ENCODE measurements at places on chromosomes 13 and 19.
A peak's percentile ranks its signal among the peaks of the same experiment; 100 is the strongest.

DNA sequence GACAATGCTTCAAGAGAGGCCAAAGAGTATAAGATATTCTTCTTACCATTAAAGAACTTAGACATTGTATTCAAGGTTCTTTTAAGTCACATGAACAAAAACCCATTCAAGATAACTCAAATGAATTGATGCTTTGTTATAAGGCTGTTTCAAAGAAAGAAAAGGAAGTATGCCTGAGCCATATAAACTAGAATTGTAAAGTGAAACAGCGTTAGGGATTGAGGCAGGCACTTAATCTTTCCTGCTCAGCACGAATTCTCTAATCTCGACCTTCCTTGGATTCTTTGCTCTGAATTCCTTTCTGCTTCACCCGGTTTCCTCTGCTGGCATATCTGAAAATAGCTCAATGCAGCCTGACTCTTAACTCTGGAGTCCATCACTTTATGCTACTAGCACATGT is 595.4 kb downstream of the DIAPH3 start:
- no peak for DNase-seq

- DNase-seq = no peak
Observed at GRCh38 chr13:112828082-112828699, 138.4 kb downstream of the ATP11A start.

- no peak for DNase-seq
Observed at GRCh38 chr19:34184880-34185491, 12.7 kb downstream of the LSM14A start.

DNA sequence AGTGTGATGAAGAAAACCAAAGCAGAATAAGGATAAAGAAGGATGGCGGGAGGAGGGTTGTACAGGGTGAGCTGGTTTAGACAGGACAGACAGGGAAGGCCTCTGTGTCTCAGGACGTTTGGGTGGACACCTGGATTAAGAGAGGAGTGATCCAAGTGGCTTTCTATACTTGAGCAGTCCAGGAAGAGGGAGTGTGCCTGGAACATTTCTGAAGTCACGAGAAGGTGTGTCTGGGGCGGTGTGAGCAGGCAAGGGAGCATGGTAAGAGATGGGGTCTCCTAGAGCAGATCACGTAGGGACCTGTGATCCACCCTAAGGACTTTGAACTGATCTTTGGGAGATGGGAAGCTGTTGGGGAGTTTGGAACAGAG is 15.4 kb upstream of the STK24 start:
- no peak for DNase-seq

DNA sequence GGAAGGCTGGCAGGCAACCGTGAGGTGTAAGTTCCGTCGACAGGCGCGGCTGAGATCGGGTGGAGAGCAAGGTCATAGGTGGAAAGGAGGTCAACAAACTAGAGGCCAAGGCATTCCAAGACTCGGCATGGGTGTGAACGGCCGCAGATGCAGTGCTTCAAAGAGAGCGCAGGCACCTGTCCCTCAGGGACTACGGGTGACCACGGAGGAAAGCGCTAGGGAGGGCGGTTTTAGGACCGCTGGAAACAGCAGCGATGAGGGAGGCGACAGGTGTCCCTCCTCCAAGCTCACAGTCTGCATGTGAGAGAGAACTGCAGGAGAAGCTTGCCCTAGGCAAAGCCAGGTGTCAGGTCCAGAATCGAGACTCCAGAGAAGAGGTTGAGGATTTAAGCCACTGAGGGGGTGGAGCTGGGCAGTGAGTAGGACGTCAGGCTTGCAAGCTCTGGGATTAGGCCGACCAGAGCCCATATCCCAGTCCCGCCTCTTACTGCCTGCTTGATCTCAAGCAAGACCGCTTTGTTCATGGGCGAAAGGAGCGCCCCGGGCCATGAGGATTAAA is 1.6 kb upstream of the MLNR start:
- no peak for DNase-seq

DNA sequence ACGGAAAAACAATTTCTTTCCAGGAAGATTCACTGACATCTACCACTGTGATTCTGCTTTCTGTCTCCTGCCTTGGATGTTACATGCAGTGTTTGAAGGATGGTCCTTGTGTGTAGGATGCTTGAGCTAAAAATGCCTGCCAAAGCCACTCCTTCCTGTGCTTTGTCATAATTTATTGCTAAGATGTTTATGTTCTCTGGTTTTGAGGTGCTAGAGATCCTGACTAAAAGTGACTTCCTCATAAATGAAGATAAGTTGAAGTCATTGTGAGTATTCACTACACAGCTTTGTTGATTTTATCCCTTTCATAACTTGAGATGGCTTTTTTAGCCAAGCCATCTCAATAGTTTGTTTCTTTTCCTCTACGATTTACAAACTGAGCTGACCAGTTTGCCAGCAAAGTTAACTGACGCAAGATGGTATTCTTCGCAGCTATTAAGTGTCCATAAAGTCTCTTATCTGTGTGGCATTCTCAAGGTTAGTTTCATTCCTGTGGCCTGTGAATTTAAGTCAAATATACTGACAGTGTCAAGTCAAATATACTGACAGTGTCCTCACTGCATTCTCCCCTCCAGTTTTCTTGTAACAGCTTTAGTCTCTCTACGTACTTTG is 15.7 kb upstream of the FBXL3 start:
- DNase-seq = no peak

GRCh38 chr13:74696148-74696922 is 562.1 kb upstream of the KLF12 start:
- DNase-seq = no peak

DNA sequence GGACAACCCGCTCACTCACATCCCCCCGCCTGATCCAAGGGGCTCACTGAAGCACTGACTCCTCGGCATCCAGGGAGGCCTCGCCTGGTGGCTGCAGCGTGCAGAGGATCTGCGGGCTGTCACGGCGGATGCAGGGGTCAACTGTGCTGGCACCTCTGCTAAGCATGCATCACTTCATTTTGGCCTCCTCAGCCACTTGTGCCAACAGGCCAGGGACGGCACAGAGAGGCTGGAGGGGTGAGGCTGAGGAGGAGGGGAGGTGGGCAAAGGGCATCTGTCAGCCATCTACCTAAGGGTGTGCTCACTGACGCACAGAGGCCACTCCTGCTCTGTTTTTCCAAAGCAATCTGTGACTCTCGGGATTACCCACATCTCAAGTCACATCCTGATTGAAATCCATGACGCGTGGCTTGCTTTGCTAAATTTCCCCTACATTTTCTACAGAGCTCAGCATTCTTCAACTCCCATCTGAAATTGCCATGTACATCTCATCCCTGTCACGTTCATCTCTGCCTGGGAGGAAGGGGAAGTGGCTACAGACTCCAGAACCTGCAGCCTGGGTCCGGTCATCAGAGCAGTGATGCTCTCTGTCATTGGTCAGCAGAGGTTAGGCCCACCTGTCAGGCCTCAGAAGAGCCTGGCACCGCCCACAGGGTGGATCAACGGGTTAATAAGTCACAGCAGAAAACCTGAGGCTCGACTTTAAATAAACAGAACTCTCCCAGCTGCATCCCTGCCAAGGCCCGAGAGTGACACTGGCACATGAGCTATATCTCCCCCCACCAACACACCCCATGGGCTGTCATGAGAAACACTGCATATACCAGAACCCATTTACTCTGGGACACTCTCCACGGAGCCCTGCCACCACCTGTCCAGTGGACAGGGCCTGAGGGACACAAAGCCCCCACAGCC is 17.6 kb downstream of the ELL start:
- no peak for DNase-seq

DNA sequence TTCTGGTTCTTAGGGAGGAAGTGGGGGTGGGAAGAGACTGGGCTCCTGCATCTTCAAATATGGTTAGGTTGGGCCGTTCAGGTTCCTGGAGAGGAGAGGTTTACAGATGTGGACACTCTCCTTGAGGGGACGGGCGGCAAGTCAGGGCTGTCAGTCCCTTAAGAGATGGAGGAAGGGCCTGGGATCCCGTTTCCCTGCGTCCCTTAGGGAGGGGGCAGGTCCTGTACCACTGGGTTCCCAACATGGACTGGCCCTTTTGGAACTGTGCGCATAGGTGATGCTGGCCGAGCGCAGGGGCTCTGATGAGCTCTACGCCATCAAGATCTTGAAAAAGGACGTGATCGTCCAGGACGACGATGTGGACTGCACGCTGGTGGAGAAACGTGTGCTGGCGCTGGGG is 10.9 kb upstream of the CACNG7 start:
- no peak for DNase-seq

- DNase-seq = peak; percentile 60
Observed at GRCh38 chr19:18519962-18520847, 1.7 kb downstream of the ELL start.

DNA sequence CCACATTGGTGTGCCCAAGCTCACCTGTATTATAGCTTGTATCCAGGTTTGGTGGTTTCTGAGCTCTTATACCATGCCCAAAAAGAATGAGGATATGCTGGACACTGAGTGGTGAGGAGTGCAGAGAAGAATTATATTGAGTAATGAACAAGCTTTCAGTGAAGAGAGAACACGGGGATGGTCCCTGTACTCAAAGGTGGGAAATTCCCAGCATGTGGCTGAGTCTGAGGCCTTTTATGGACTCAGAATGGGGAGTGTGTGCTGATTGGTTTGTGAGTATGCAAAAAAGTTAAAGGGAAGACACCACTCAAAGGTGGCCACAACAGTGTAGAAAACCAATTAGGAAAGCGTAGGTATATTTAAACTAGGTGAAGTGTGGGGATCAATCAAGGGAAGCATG is 191.2 kb upstream of the SLITRK6 start:
- no peak for DNase-seq

DNA sequence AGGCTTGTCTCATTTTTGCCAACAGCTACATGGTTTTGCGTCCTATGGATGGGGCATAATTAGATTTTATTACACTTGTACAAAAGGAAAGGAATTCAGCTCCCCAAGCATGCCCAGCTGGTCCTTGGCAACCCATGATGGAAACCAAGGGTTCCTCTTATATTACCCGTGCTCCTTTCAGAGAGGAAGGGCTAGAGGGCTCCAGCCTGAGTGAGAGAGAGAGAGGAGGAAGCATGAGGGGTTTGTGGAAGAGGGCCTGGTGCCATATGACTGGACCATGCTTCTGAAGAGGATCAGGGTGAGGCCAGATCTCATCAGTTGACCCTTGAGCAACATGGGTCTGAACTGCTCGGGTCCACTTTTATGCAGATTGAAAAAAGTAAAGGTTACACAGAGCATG is 3.5 kb upstream of the RPS9 start:
- DNase-seq = no peak

DNA sequence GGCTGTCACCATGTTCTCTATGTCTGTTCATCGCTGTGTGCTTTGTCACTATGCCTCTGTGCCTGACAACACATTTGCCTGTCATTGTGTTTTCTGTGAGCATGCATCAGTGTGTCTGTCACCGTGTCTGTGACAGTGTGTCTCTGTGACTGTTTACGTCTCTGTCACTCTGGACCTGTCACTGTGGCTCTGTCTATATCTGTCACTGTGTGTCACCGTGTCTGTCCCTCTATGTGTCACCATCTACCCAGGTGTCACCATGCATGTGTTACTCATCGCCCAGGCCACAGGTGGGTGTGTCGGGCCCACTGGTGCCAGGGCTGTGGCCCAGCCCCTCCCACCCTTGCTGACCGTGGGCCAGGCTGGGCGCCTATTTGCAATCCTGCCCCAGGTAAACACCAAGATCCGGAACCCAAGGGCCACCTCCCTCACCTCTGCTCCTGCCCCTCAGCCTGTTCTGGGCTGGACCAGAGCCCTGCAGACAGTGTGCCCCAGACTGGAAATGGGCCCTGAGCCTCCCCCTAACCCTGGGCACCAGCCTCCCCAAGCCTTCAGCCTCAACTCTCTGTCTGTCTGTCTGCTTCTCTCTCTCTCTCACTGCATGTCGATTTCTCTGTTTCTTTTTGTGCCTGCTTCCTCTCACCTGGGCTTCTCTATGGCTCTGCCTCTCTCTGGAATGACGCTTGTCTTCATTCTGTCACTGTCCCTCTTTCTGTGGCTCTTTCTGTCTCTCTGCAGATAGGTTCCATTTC is 7.7 kb downstream of the IRF2BP1 start:
- DNase-seq = no peak

DNA sequence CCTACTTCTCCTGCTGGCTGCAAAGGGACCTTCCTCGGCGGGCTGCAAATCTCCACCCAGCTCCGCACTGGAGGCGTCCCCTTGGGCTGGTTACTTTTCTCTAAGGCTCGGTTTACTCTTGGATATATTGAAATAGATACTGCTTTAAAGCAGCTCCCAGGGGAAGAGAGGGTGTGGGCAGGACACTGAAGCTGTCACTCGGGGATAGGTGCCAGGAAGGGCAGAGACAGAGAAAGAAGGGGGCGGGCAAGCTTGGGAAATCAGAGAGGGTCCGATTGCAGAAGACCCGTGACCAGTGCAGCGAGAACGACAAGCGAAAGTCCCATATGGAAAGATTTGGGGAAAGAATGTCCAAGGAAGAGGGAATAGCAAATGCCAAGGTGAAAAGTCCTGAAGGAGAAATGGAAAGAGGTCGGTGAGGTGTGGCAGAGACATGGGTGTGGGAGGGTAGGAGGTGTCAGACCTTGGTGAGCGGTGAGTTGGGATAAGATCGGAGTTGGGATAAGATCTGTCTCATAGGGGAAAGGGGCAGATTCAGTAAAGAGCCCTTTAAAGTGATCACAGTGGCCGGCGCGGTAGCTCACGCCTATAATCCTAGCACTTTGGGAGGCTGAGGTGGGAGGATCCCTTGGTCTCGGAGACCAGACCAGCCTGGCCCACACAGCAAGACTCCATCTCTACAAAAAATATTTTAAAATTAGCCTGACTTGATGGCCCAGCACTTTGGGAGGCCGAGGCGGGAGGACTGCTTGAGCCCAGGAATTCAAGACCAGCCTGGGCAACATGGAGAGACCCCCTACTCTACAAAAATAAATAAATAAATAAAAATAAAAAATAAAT is 618 bp downstream of the THSD8 start:
- DNase-seq = no peak

DNA sequence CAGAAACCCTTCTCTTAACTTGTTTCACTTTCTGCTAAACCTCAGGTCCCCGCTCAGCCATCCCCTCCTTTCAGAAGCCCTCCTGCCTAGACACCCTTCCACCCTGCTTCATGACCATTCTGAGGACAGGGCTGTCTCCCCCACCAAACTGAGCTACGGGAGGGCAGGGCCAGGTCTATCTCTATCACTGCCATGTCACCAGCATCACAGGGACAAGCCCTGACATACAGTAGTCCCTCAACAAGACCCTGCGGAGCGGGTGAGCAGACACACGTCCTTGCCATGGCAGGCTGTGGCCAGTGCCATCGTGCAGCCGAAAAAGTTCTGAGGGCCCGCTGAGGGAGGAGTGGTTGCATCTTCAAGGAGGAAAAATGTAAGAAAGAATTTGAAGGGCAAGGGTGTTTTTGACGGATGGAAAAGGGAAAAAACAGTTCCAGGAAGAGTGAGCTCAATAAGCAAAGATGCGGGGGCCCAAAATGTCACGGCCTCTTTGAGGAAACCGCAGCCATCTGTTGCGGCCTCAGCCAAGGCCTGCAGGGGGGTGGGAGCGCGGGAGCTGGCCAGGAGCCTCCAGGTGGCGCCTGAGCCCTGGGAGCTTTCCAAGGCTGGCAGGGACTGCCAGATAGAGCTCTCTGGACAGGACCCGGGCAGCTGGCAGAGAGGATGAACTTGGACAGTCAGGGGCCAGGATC is 8.1 kb downstream of the PTGIR start:
- peak; percentile 87 for DNase-seq

GRCh38 chr13:97116754-97117153 is 105.4 kb upstream of the MBNL2 start:
- no peak for DNase-seq

Data from activated naive CD8-positive, alpha-beta T cell treated with anti-CD3 and anti-CD28 coated beads, Interleukin-2, amount 50 U/mL, for 24 hours (primary cell).